ENCODE measurements at places on chromosomes 2 and 18.

DNA sequence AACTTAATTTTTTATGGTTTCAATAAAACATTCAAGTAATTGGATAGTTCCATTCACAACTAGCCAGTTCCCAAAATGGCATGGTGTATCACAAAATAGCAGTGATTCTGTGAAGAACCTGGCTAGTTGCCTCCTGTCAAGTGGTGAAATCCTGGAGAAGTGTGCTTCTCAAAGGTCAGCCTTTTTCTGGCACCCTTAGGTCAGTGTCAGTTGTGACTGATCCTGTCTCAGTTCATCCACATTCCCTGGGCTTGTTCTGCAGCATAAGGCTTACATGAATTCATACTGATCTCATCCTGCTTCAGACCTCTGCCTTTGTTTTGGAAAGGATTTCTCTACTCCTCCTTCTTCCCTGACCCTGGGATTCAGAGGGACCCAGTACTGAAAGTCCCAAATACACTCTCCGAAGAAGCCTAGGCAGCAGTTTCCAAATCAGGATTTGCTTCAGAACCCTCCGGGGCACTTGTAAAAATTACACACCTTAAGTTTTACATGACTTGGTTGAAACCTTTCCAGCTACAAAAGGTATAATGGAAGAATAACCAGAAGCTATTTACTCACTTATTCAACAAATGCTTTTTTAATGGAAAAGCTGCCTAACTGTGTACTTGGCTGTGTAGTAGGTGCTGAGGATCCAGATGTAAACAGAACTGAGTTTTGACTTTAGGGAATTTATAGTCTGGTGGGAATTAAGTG, 11.0 kb downstream of the MAP3K20 start:
- DNase-seq = no peak

DNA sequence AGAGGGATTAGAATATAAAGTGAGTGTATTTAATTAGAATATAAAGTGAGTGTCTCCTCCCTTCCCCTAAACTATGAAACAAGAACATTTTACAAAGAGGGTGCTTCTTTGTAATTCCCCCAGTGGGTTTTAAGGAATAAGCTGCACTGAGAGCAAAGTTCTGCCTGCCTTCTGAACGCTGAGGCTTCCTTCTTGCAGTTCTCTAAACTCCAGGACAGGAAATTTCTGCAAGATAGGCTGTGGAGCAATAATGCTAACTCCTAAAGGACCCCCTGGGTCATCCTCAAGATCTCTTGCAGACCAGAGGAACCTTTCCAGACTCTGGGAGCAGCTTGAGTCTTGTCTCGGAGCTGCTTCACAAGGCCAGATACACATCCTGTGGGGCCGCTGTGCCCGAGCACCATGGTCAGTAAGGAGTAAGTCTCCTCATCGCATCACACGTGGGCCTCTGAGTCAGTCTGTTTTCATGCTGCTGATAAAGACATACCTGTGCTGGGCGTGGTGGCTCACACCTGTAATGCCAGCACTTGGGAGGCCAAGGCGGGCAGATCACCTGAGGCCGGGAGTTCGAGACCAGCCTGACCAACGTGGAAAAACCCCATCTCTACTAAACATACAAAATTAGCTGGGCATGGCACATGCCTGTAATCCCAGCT, 87.5 kb upstream of the KCNE4 start:
- DNase-seq = no peak

- DNase-seq = peak; percentile 45
Measured at GRCh38 chr2:85215448-85216401, 82.5 kb downstream of the TCF7L1 start.

DNA sequence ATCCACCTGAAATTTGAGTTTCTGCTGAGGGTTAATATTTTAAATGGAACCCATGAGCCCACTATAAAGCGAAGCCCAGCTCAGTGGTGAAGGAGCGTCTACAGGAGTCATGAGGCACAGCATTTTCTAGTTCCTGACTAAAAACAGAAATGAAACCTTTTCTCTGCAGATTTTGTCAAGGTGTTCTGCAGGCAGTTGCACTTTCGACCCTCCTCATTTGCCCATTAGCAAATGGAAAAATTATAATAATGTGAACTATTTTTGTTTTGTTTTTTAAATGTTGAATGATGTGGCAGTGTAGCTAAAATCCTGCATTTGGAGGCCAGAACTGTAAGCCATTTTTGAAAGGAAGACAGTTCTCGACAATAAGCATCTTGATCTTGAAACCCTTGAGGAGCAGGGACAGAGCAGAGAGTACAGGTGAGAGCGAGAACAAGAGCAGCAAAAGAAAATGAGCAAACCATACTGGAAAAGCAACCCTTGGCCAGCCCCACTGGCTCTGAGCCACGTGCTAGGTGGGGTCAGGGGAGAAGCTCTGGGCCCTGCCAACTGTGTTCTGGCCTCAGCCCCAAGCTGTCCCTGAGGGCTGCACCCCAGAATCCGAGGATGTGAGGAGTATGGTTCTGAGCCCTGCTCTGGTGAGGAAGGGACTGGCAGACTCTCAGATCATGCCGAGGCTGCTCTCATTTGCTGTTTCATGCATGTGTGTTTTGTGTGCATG, 26.4 kb upstream of the COPS8 start:
- no peak for DNase-seq

GRCh38 chr18:60067426-60068210, 167.8 kb downstream of the PMAIP1 start:
- no peak for DNase-seq

Data from D341Med (cell line).